ENCODE measurements at places on chromosomes 1 and 21.

- DNase-seq: no peak
These were observed 474.4 kb downstream of the FAM72C start for GRCh38 chr1:143497374-143497747.

DNA sequence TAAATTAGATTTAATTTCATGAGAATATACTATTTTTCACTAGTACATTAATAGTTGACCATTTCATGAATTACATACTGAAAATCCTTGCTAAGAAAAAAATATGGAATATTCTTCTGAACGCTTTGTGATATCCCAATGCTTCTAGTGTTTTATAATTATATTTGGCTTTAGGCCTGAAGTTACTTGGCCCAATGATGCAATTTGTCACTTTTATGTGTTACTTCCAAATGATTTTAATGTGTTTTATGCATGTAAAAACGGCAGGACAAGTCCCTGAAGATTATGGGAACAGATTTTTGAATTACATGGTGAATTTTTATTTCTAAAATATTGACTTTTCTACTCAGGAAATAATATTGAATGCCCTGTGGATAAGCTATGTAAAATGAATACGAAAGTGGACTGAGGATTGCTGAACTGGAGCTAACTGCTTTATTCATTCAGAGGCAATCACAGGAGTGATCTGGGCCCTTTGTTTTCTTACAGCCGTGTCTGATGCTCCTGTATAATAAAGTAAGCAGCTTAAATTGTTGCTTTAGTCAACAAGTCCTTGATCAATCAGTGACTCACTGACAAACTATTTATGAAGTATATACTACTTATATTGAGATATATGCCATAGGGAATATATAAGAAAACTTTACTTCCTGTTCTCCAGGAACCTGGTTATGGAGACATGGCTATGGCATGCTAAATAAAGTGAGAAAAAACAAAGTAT is 543.0 kb upstream of the RGS18 start:
- no peak for DNase-seq

DNA sequence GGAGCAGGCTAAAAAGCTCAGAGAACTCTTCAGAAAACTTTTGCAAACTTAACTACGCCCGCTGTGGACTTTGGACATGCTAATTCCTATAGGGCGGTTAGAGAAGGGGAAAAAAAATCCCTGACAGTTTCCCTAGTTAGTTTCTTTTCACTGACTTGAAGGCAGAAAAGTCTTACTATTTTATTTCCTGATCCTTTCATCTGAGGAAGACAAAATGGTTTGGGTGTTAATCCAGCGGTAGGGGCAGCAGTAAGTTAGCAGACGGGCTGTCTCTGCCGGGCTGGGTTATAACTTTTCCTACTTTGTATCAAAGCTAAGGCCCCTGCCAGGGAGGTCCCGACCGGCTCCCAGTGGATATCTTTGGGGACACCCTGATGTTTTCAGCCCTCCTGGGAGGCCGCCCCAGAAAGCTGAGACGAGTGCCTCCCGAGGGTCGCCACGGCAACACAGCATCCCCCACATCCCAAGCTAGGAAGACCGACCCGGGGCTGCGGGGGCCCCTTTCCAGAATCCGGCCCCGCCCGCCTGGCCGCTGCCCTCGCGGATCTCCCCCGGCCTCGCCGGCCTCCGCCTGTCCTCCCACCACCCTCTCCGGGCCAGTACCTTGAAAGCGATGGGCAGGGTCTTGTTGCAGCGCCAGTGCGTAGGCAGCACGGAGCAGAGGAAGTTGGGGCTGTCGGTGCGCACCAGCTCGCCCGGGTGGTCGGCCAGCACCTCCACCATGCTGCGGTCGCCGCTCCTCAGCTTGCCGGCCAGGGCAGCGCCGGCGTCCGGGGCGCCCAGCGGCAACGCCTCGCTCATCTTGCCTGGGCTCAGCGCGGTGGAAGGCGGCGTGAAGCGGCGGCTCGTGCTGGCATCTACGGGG is 162.6 kb downstream of the RUNX1 start:
- DNase-seq: no peak

GRCh38 chr1:183887826-183888819 is 83.2 kb downstream of the RGL1 start:
- DNase-seq: peak; percentile 40

GRCh38 chr1:204994086-204994862 is 48.7 kb upstream of the CNTN2 start:
- no peak for DNase-seq

DNA sequence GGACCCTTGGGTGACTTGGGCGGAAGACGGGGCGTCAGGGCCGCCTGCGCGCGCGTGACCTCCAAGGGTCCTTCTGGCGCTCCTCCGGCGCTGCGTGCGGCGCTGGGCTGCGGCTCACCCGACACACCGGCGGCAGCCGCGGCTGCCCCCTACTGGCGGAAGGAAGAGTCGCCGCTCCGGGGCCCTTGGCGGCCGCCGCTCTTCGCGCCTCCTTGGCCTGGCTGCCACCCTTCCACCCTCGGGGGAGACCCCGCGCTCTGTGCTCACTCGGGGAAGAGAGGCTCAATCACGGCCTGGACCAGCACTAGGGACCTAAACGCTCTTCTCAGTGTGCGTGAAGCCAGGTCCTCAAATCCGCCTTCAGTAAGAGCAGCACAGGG is 89.7 kb downstream of the DMRTA2 start:
- peak; percentile 23 for DNase-seq

- peak; percentile 70 for DNase-seq
These were observed 19.5 kb downstream of the USP24 start for GRCh38 chr1:55195521-55196233.

DNA sequence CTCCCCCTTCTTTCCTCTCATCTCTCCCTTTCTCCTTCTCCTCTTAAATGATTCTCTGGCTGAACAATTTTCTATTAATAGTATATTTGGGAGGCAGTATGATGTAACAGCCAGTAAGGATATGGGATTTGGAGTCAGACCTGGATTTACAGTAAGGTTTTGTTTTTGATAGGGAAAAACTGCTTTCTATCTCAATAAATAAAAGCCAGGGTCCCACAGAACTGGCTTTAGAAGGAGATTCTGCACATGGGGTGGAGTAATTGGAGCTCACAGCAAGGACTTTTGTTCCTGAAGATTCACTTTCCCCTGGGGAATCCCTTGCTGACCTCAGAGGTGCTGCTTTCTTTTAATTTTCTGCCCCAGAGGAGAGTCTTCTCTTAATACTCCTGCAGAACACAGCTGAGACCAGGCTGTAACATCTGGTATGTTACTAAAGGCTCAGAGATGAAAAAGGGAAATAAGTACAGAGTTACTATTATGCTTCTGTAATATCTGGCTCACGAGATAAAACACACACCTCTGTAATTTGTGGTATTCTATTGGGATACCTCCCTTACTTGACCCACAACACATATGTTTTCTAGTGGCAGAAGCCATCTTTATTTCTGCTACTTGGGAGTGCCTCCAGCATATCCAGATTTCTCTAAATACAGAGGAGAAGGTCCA is 13.4 kb downstream of the EPB41 start:
- DNase-seq: peak; percentile 23

GRCh38 chr1:8189931-8190483 is 127.9 kb upstream of the SLC45A1 start:
- DNase-seq: peak; percentile 79

- DNase-seq: peak; percentile 82
These were observed 150.0 kb downstream of the CASZ1 start for GRCh38 chr1:10646347-10646861.

DNA sequence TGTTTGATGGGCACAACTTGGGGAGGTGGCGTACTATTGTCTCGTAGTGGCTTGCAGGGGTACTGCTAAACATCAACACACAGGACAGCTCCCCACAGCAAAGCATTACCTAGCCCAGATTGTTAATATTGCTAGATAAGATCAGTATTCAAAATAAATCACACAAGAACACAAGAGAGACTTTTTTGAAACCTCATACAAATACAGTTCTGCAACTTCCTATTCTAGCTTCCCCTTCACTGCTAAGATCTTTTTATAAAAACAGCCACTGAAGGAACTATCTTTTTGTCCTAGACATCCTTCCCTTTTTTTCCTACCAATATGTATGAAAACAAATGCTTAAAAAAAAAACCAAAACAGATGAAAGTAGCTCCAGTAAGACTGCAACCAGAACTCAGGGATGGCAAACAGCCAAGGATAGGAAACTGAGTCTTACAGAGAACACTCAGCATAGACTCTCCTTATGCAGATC is 137.8 kb upstream of the KRTAP19-8 start:
- no peak for DNase-seq

DNA sequence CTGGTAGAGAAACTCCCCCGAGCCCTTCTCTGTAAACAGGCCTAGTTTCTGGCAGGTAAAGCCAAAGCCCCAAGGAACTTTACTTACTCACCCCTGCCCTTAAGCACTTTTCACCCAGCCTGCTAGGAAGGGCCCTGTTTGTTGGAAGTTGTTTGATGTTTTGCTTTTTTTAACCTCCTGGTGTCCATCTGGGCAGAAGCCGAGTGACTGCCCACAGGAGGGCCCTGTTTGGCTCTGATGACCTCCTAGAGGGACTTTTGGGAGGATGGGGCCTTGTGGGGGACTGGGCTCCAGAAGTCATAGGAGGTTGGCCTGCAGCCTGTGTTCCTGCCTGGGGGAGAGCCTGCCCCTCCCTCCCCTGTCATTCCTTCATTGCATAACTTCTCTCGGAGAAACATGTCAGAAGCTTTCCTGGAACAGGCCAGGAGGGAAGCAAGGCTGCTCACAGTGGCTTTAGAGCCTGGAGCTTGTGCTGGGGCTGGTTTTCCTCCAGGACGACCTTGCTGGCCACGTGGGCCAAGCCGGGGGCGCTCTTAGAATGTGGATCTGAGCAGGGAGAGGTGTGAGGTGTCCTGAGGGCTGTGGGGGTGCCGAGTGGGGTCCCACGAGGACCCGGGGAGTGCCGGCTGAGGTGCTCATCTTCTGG is 33.9 kb downstream of the COQ8A start:
- DNase-seq: peak; percentile 74

- DNase-seq: peak; percentile 63
These were observed 612 bp downstream of the PSMA5 start for GRCh38 chr1:109425391-109426280.

DNA sequence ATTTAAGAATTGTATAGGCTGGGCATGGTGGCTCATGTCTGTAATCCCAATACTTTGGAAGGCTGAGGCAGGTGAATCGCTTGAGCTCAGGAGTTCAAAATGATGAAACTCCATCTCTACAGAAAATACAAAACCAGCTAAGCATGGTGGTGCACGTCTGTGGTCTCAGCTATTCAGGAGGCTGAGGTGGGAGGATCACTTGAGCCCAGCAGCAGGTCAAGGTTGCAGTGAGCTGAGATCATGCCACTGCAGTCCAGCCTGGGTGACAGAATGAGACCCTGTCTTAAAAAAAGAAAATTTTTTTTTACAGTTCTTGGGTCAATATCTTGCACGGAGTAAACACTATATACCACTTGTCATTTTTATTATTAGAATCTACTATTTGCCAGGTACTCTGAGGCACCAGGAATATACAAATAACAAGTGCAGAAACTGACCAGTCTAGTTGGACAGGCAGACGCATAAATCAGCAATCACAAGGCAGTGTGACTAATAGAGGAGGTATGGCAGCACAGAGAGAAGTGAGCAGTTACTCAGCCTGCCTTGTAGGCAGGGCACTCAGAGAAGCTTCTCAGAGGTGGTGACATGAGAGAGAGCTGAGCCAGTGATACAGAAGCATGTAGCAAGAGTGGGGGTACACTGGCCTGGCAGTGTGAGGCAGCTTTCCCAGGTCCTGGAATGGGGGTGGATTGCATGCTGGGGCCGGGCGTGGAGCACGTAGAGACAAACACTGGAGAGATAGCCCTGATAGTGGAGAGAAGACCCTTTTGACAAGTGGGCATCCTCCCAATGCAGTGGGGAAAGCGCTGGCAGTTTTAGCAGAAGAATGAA is 8.0 kb downstream of the PHLDA3 start:
- peak; percentile 99 for DNase-seq

- no peak for DNase-seq
These were observed 9.1 kb upstream of the IER5 start for GRCh38 chr1:181079382-181079781.

- peak; percentile 76 for DNase-seq
These were observed 249.3 kb upstream of the DUSP10 start for GRCh38 chr1:221991221-221991620.

GRCh38 chr1:84434081-84434769 is 35.9 kb downstream of the DNASE2B start:
- DNase-seq: no peak

DNA sequence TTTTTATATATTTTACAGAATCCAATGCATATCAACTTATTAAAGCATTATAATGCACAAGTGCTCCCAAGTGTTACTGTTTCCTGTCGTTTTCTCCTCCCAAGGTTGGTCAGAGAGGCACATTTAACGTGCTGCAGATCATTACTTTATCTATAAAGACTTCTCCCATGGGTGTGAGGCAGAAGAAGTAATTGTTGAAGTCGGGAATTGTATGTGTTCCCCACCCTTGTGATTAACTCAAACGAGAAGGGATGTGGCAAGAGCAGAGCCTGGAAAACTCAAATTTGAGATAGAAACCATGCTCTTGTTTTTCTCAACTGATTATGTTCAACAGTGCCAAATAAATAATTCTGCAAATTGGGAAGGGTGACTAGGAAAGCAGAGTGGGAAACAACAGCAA is 412.5 kb upstream of the ADAMTS5 start:
- no peak for DNase-seq

GRCh38 chr1:243507672-243508302 is 251.9 kb downstream of the SDCCAG8 start:
- no peak for DNase-seq

DNA sequence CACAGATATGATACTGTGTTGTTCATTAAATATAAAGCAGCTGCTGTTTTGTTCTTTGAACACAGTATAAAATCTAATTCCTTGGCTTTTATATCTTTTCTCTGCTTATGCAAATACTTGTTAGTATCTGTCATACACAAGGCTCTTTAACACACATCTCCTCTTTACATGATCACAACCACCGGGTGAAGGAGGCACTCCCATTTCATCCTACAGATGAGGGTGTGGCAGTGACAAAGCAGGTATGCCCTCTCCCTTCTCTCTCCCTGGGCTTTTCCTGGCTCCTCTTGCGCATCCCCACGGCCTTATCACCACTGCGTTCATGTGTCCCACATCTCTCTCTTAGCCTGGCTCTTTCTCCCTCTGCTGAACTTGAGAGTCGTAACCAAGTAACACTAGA is 38.2 kb downstream of the JUN start:
- DNase-seq: no peak

GRCh38 chr1:184824691-184825323 is 70.1 kb upstream of the EDEM3 start:
- no peak for DNase-seq

GRCh38 chr1:36542962-36543515 is 60.3 kb upstream of the CSF3R start:
- peak; percentile 5 for DNase-seq

DNA sequence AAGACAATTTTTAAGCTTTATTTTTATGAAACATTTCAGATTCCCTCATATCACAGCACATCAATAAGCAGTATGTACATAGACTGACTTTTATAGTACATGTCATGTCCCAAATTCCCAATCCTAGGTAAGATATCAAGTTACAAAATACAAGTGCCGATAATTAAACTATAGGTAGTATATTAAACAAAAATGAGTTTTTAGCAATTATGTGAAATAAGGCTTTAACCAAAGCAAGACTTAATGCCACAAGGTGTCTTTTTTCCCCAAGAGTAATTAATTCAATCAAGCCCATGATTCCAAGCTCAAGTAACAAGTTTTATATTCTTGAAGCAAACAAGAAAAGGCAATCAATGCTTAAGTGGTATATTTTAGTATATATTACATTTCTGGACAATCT is 4.9 kb downstream of the EXOC8 start:
- DNase-seq: no peak

Data from choroid plexus epithelial cell (primary cell).